GM06990 (cell line): ENCODE measurements at places on chromosomes 13 and 19.
A peak's percentile ranks its signal among the peaks of the same experiment; 100 is the strongest.

GRCh38 chr19:35000647-35001501, 751 bp downstream of the GRAMD1A start:
- peak; percentile 52 for DNase-seq

DNA sequence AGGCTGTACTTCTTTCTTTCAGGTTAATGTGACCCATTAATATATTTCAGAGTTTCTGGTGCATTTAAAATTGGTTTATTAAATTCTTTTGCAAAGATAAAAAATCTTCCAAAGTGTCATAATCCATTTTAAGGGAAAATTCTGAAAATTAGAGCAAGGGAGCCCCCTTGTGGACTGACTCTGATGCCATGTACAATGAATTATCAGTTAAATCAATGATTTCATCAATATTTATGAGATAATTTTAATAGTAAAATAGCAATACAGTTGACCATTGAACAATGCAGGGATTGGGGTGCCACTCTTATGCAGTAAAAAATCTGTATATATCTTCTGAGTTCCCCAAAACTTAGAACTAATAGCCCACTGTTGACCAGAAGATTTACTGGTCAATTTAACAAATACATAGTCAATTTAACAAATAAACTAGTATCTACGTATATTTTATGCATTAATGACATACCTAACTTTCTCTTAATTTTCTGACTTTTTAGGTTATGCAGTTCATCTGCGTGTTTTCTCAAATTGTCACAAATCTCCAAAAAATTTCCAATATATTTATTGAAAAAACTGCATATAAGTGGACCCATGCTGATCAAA, 479.1 kb upstream of the MIR17HG start:
- no peak for DNase-seq

GRCh38 chr13:38759390-38759789, 72.5 kb downstream of the FREM2 start:
- no peak for DNase-seq

DNA sequence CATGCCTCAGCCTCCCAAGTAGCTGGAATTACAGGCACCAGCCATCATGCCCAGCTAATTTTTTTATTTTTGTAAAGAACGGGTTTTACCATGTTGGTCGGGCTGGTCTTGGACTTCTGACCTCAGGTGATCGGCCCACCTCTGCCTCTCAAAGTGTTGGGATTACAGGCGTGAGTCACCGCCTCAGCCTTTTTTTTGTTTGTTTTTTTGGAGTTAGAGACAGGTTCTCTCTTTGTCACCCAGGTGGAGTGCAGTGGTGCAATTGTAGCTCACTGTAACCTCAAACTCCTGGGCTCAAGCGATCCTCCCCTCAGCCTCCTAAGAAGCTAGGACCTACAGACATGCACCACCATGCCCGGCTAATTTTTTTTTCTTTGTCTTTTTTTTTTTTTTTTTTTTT, 15.6 kb upstream of the NOTCH3 start:
- DNase-seq: no peak

DNA sequence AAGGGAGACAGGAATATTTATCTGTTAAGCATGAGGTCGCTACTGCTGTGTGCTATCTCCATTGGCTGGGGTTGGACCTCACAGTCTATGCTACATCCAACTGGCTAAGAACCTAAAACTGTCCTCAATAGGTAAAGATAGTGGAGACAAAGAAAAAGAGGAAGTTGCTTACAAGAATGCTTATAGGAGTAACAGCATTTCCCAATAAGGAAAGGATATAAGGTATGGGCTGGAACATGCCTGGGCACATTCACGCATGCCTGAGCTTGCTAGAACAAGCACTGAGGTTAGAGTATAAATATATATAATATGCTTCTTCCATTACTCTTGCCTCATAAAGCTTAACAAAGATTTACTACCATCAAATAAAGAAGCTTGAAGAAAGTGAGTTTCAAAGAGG, 47.9 kb upstream of the CEACAM21 start:
- no peak for DNase-seq

DNA sequence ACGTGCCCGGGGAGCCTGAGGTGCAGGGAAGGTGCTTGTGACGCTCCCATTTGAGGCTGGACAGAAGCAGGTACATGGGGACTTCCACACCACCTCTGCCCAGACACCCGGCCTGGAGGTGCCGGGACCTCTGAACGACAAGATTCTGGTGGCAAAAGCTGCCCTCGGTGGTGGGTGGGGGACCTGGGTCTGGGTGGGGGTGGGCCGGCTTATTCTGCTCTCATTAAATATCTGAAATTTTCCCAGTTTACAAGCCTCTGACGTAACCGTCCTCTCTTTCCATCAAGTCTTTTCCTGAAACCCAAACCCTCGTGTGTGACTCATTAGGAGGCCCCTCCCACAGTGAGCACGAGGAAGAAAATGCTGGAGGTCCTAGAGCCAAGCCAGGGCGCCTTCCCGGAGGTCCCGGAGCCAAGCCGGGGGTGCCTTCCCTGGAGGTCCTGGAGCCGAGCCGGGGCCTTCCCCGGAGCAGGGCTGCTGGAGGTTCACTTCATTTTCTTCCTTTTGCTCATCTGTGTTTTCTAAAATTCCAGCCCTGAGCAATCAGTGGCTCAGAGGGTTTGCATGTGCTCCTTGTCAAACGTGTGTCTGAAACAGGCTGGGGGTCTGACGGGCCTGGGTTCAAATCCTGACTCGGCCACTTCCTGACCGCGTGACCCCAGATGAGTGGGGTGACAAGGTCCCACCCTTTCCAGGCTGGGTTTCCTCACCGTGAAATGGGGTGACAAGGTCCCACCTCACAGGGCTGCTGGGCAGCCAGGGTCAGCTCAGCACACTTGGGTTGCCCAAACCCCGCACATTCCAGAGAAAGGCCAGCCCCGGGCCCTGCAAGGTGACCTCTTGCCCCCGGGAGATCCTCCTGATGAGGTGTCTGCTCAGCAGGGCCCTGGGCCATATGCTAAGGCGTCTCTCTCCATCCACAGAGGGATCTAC, 10.0 kb downstream of the CFD start:
- DNase-seq: no peak

- DNase-seq: no peak
These were observed 348.1 kb downstream of the FOXO1 start for GRCh38 chr13:40318366-40318765.

- DNase-seq: peak; percentile 58
These were observed 33.7 kb downstream of the NFILZ start for GRCh38 chr19:8663920-8664670.

DNA sequence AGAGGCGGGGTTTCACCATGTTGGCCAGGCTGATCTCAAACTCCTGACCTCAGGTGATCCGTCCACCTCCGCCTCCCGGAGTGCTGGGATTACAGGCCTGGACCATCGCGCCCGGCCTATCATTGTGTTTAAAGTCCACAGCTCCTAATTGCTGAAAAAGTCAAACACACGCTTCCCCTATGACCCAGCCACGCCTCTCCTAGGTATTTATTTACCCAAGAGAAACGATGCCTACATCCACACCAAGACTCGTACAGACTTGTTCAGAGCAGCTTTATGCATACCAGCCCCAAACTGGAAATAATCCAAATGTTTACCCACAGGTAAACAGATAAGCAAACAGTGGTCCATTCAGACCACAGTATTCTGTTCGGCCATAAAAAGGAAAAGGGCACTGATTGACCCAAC, 15.1 kb downstream of the ZNRF4 start:
- DNase-seq: no peak

GRCh38 chr19:35715355-35715809, 2.4 kb upstream of the KMT2B start:
- DNase-seq: no peak

DNA sequence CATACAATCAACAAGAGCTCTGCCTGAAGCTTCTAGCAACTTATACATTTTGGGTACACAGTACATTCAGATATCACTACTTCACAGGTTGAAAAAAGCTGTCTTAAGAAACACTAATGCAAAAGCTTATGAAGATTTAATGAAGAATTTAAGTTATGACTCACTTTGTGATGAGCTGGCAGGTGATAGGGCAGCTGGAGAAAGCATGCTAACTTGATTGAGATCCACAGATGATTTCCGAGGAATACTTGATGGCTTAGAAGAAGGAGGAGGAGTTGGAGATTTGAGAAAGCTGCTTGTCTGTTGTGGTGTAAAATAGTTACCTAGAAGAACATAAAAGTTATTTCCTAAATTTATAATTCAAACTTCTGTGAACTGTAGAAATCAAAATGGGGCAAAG, 23.3 kb downstream of the EXOSC8 start:
- no peak for DNase-seq

DNA sequence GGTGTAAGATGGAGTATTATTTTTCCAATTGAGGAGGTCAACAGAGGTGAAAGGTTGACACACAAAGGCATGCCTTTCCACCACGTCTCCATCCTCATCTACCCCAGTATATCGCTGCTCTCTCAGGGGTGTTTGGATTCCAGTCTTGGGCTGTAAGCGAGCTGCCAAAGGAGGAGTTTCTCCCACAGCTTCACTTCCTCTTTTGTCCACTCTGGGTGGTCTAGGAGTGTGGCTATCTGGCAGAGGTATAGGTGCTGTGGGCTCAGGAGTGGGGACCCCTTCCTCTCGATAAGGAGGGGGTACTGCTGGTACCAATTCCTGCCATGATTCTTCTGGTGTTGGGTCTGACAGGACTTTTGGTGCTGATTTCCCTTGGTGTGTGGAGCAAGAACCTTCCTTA, 39.4 kb downstream of the ZNF846 start:
- no peak for DNase-seq

DNA sequence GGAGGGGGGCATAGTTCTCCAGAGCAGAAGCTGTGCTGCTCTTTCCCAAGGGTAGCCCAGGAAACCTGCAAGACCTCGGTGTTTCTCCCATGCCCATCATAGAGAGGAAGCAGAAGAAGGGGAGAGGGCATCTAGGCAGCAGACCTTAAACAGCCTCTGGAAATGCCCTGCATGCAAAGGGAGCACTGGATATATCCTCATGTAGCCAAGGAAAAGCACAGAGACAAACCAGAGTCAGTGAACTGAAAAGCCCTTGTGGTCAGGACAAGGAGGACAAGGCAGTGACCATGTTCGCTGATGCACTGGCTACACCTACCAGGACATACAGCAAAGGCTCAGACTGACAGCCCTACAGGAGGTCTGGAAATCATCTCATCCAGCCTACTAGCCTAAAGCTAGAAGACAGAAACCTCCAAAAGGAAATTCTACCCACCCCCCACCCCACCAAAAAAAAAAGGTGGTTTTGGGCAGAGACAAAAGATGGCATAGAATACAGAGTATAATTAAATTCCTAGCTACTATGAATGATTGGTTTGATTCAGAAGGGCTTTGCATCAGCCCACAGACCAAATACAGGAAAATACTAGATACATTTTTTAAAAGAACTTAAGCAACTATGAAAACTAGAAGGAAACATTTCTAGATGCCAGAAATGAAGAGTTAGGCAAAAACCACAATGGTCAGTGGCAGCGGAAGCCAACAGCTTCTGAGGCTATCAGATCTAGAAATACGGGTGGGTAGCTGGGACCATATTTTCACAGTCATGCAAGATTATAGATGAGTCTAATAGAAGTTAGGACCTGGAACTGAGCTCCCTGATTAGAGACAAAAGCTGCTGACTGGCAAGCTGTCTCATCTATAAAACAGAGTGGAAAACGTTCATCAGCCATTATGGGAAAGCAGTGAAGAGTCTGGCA, 4.4 kb upstream of the TBC1D4 start:
- DNase-seq: no peak

DNA sequence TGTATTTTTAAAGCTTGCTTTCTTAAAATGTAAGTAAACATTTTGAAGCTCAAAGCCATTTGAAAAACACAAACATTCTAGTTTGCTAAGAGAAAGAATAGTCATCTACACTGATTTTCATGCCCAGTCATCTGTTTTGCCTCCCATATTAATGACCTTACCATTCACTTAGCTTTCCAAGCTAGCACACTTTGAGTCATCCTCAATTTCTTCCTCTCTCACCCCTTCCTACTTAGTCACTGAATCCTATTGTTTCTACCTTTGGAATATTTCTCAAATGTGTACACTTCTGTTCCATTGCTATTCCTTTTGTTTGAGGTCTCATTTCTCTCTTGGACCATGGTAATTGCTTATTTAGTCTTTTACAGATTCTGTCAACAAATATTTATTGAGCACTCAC, 7.3 kb upstream of the HS6ST3 start:
- DNase-seq: no peak

GRCh38 chr19:17488593-17489391, 18.5 kb downstream of the SLC27A1 start:
- peak; percentile 82 for DNase-seq

GRCh38 chr13:60611523-60611922, 214.5 kb downstream of the TDRD3 start:
- DNase-seq: no peak

DNA sequence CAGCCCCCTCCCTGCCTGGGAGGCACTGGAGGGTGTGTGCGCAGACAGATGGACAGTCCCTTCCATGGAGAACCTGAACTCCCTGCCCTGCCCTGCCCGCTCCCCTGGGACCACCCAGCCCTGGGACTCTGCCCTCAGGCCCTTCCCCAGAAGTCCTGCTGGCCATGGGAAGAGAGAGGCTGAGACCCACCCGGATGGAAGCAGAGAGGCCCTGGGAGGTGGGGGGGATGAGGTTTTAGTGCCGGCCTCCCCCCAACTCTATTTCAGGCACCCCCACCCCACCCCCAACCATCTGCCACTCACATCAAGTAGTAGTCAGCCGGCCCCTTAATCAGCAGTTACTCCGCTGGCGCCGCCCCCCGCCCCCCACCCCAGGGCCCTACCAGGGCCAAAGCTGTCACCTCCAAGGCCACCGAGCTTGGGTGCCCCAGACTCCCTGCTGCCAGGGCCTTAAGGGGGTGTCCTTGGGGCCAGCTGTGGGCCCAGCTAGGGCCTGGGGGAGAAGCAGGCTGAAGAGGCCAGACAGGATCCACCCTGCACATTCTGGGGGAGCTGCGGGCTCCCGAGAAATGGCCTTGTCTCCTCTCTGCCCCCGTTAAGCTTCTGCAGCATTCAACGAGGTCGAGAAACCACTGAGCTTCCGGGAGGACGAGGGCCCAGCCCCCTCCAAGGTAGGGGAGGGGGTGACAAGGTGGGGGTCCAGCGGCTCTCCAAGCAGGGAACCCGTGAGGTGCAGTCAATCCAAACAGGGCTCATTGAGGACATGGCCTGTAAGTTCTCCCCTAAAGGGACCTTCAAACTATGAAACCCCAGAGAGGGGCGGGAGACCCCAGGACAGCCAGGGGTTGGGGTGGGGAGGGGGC, 17.4 kb downstream of the NMRK2 start:
- DNase-seq: no peak
